ENCODE measurements at places on chromosomes 3 and 15.

GRCh38 chr3:108527817-108528216 lies 17.4 kb upstream of the MYH15 start:
- no peak for DNase-seq
- H3K27me3 ChIP-seq = no peaks in the 10 kb centered on the region
- no peaks in the 10 kb centered on the region for H3K36me3 ChIP-seq
- no peaks in the 10 kb centered on the region for H3K4me1 ChIP-seq
- no peak overlapping the region for H3K4me3 ChIP-seq

GRCh38 chr3:87002346-87002745 lies 11.4 kb upstream of the VGLL3 start:
- H3K4me1 ChIP-seq = no peaks in the 10 kb centered on the region
- H3K27ac ChIP-seq = no peak overlapping the region
- H3K36me3 ChIP-seq = no peaks in the 10 kb centered on the region
- no peaks in the 10 kb centered on the region for H3K27me3 ChIP-seq
- no peak overlapping the region for H3K4me3 ChIP-seq

DNA sequence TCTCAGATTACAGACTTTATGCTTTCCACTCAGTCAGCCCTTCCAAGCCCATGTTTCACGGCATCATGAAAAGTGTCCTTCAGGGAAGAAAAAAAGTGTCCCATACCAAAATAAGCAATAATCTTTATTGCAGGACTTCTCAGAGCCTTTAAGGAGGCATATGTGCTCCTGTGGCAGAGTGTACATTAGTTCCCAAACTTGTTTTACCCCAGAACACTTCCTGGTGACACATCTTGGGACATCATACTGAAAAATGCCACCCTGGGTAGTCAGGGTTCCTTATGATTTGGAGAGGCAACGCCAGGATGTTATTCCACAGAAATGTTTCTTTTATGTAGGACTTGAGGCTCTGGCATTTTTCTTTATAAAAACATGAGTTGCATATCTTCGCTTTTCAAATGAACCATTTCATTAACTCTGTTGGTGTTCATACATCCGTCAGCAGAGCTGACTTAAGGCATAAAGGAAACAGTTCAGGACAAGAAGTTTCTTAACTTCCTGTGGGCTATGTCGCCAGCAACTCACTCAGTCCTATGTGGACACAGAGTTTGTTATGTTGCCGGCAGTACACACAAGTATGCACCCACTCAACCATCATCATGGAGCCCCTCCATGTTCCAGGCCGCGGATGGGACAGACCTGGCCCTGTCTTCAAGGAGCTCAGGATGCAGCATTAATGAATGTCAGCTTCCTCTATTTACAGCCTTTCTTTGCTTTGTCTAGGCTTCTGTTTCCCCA lies 63.8 kb downstream of the CASR start:
- no peaks in the 10 kb centered on the region for H3K36me3 ChIP-seq
- DNase-seq = no peak

GRCh38 chr3:149274220-149274619 lies 52.6 kb upstream of the CP start:
- H3K4me1 ChIP-seq = peaks cover 5% of the 10 kb centered on the region
- H3K27ac ChIP-seq = no peak overlapping the region
- no peak overlapping the region for H3K4me3 ChIP-seq
- no peak for DNase-seq

GRCh38 chr15:99680276-99680675 lies 53.0 kb downstream of the LYSMD4 start:
- no peak overlapping the region for H3K4me3 ChIP-seq
- H3K27me3 ChIP-seq = no peaks in the 10 kb centered on the region
- H3K4me1 ChIP-seq = no peaks in the 10 kb centered on the region
- H3K27ac ChIP-seq = no peak overlapping the region
- H3K36me3 ChIP-seq = peaks cover 23% of the 10 kb centered on the region

- H3K36me3 ChIP-seq = no peaks in the 10 kb centered on the region
- no peak overlapping the region for H3K27ac ChIP-seq
- DNase-seq = no peak
- H3K27me3 ChIP-seq = no peaks in the 10 kb centered on the region
- no peak overlapping the region for H3K4me3 ChIP-seq
These were observed 39.7 kb upstream of the GADL1 start for GRCh38 chr3:30934208-30934550.

- no peak overlapping the region for H3K27ac ChIP-seq
- peaks cover 13% of the 10 kb centered on the region for H3K4me1 ChIP-seq
- no peak for DNase-seq
- no peaks in the 10 kb centered on the region for H3K27me3 ChIP-seq
- H3K4me3 ChIP-seq = no peak overlapping the region
These were observed 16.1 kb downstream of the ALS2CL start for GRCh38 chr3:46677411-46677726.

DNA sequence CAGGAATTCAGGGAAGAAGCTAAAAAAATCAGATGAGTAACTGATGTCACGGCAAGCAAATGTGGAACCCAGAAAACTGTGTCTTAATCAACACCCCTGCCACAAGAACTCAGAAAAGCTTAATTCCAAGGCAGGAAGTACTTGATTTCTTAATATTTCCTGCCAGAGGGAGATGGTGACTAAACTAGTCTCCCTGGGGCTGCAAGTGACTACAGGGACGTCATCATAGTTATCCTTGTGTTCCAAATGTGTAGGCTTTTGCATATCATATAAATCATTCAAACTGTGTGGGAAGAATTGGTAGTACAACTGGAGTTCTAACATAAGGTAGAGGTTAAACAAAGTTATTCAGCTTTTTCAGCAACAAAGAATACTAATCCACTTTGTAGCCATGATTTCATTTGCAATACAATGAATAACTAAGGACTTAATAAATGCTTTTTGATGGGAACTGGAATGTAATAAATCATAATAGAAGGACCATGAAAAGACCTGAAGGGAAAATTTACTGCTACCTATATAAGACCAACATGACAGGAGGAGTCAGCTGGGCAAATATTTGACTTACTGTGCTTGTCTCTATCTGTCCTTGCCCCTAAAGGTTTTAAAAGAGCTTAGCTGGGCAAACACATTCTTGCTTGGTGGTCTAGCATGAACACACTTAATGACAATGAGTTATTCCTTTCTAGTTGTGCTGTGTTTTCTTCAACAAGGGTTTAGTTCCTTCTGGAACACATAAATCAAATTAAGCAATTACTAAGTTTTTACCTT lies 76.0 kb upstream of the NECTIN3 start:
- no peaks in the 10 kb centered on the region for H3K27me3 ChIP-seq
- no peaks in the 10 kb centered on the region for H3K36me3 ChIP-seq
- no peak overlapping the region for H3K27ac ChIP-seq
- no peak for DNase-seq

DNA sequence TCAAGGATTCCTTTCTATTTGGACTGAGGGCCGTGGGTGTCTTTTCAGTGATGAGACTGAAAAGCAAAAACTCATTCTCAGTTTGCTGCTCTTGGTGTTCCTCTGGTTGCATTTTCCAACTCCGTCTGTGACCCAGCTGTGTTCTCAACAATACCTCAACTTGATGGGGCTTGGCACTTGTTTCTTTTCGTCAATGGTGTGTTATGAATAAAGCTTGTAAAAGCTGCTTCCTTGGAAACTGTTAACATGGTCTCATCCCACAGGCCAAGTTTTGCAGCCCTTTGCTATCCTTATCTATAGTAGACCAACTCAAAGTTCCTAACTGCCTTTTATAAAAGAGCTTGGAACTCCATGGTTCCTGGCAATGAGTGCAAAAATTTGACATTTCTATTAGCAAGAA lies 142.5 kb upstream of the UBE2E1 start:
- no peak overlapping the region for H3K4me3 ChIP-seq
- H3K27ac ChIP-seq = no peak overlapping the region
- H3K4me1 ChIP-seq = no peaks in the 10 kb centered on the region
- no peaks in the 10 kb centered on the region for H3K27me3 ChIP-seq
- DNase-seq = no peak

DNA sequence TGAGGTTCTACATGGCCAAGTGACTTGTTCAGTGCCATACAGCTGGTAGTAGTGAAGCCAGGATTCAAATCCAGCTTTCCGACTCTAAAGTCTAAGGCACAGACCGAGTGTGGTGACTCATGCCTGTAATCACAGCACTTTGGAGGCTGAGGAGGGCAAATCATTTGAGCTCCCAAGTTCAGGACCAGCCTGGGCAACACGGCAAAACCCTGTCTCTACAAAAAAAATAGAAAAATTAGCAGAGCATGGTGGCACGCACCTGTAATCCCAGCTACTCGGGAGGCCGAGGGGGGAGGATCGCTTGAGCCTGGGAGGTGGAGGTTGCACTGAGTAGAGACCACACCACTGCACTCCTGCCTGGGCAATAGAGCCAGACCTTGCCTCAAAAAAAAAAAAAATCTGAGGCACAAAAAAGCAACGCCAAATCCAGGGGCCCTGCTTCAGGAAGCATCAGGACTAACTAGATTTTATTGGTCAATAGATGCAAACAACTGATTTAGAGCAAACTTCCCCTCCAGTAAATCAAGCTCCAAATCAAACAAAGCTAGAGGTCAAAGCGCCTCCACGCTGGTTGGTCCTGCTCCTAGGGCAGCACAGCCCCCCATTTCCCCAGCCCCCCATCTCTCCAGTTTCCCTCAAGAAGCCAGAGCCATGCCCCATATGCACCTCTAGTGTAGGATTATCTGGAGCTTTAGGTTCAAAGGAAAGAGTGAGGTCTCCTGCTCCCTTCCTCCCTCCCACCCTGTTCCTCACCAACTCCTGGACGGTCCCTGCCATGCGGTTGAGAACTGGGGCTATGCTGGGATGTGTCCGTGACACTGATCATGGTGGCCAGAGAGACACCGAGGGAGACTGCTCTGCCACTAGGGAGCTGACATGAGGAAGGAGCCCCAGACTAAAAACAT lies 2.9 kb upstream of the TNK2 start:
- no peak for DNase-seq
- H3K36me3 ChIP-seq = no peaks in the 10 kb centered on the region
- H3K27me3 ChIP-seq = no peaks in the 10 kb centered on the region
- H3K27ac ChIP-seq = peak overlapping the region; percentile 3

DNA sequence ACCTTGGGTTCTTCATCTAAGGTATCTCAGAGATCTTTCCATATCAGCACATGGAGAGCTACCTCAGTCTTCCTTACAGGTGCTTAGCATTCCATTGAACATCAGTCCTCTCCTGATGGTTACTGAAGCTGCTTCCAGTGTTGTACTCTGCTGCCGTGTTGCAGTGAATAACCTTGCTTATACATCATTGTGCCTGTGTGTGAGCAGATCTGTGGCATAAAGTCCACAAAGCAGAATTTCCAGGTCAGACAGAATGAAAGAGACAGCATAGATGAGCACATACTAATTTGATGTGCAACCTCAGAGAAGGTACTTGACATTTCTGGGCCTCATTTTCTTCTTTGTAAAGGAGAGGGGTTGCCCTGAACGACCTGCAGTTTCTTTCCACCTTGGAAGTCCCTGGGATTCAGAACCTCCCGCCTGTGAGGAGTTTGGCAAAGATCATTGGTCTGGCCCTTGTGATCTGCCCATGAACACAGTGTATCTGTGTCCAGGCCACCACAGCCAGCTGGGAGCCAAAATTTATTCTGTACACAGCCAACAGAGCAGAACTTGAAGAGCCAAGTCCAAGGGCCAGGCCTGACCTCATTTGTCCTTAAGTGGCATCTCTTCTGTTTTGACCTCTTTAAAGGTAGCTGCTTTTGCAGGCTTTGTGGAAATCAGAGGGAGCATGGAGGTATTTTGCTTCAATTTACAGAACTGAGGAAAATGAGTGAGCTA lies 57.2 kb upstream of the SLC7A14 start:
- H3K4me3 ChIP-seq = no peak overlapping the region
- H3K27ac ChIP-seq = peak overlapping the region; percentile 54
- no peaks in the 10 kb centered on the region for H3K36me3 ChIP-seq
- peaks cover 16% of the 10 kb centered on the region for H3K4me1 ChIP-seq
- no peak for DNase-seq
- no peaks in the 10 kb centered on the region for H3K27me3 ChIP-seq

DNA sequence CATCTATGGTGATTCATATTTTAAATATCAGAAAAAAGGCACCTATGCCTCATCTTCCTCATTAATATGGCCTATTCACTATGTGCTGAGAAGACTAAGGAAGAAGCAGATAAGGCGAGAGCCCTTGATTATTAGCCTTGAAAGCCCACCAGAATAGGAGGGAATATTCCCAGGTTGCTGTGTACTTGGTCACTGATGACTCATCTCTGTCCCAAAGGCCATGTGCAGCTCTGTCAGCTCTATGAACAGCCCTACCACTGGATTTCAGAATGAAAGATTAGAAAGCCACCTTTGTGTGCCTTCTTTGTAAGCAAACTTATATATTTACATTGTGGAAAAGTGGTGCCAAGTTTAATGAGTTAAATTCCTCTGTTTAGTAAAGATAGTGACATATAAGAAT lies 211.5 kb downstream of the NFKBIZ start:
- H3K27me3 ChIP-seq = no peaks in the 10 kb centered on the region
- no peak overlapping the region for H3K27ac ChIP-seq
- no peak overlapping the region for H3K4me3 ChIP-seq
- no peaks in the 10 kb centered on the region for H3K4me1 ChIP-seq

DNA sequence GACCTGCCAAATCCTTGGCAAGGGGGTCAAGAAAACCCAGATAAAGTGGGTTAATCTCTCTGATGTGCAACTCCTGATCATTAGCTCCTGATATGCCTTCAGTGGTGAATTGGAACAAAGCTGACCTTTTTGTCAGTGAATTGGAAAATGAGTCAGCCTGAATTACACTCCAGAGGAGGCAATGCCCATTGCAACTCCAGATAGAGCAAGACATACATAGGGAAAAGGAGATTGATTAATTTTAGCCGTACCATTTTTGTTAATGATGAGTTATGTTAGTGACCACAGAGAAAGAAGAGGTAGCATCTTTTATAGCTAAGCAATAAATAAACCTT lies 195.2 kb upstream of the CADPS start:
- DNase-seq = no peak
- no peak overlapping the region for H3K27ac ChIP-seq
- no peak overlapping the region for H3K4me3 ChIP-seq
- no peaks in the 10 kb centered on the region for H3K4me1 ChIP-seq
- no peaks in the 10 kb centered on the region for H3K36me3 ChIP-seq

DNA sequence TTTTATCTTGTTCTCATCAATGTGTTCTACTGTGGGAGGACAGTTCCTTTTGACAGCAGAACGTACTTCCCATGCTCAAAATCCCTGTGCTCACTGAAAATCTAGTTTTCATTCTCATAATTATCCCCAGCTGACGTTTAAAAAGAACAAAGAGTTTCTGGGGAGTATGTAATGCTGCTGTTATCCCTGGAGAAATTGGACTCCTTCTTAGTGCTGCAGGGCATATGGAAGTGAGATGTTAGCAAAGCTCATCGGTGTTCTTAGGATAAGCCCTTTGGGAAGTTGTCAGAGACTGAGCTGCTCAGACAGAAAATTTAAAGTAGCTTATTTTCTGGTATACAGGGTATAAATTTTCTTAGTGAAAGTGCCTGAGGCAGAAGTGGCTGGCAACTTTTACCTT lies 66.5 kb downstream of the CDAN1 start:
- no peaks in the 10 kb centered on the region for H3K4me1 ChIP-seq
- no peaks in the 10 kb centered on the region for H3K27me3 ChIP-seq
- H3K27ac ChIP-seq = no peak overlapping the region
- no peak for DNase-seq

- H3K4me3 ChIP-seq = no peak overlapping the region
- no peaks in the 10 kb centered on the region for H3K36me3 ChIP-seq
- H3K27ac ChIP-seq = no peak overlapping the region
- no peaks in the 10 kb centered on the region for H3K4me1 ChIP-seq
- no peaks in the 10 kb centered on the region for H3K27me3 ChIP-seq
These were observed 78.7 kb downstream of the POLQ start for GRCh38 chr3:121467085-121467484.

Data from liver (tissue), 10 donors.